ENCODE measurements at places on chromosomes 2 and 18.

DNA sequence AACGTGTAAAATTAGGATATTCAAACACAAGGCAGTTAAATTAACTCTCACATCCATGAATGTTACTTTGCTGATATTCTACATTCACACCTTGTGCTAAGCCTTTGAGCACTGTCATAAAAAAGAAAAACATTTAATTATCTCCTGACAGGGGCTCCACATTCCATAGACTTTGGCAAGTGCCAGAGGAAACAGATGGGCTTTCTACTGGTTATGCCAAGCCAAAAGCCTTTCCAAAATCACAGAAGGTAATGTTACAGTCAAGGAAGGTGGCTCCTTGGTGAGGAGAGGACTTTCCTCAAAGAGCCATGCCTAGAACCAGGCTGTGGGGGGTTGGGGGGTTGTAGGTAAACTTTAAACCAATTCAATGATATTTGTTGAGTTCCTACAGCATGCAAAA is 12.4 kb downstream of the MYO5B start:
- no peak for DNase-seq

GRCh38 chr2:64029116-64029665 is 10.0 kb upstream of the VPS54 start:
- DNase-seq, result no peak

DNA sequence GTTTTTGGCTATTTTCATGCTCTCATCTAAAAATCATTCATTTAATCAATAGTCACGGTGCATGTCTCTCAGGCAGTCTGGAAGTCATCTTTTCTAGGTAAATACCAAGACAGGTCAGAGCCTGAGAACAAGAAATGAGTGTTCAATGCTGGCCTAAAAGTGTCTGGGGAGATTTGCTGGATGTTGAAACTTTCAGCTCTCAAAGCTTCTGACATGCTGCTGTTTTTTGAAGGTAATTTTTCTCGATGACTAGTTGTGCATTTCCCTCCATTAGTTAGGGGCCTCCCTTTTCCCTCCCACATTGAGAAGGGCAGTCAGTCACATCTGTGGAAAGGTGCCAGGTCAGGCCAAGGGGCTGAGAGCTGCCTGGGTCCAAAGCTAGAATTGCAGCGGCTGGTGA is 115.6 kb downstream of the LPIN1 start:
- no peak for DNase-seq

- DNase-seq, result no peak
These were observed 21.6 kb upstream of the CACNB4 start for GRCh38 chr2:152120430-152120829.

DNA sequence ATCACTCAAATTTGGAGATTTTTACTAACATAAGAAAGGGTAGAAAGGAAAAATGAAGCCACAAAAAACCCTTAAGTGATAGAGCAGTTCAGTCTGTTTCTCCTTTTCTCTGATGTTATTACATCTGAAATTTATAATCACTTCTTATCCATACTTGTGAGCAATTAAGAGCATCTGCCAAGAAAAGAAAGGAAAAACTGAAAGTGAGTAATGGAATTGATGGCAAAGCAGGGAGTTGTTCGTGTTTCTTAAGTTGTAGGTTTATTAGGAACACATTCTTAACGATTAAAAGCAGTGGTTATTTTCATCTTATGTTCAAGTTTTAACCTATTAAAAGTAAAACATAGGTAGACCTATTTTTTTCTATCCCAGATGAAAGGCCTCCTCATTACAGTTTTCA is 277.7 kb downstream of the RND3 start:
- DNase-seq, result no peak
